ENCODE measurements at places on chromosomes 16 and 17.

GRCh38 chr17:70658317-70658716, 489.0 kb downstream of the KCNJ2 start:
- DNase-seq: no peak

DNA sequence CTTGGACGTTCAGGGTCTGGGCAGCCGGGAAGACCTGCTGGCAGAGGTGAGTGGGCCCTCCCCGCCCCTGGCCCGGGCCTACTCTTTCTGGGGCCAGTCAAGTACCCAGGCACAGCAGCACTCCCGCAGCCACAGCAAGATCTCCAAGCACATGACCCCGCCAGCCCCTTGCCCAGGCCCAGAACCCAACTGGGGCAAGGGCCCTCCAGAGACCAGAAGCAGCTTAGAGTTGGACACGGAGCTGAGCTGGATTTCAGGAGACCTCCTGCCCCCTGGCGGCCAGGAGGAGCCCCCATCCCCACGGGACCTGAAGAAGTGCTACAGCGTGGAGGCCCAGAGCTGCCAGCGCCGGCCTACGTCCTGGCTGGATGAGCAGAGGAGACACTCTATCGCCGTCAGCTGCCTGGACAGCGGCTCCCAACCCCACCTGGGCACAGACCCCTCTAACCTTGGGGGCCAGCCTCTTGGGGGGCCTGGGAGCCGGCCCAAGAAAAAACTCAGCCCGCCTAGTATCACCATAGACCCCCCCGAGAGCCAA, 8.6 kb upstream of the ABCC3 start:
- DNase-seq: peak; percentile 68

DNA sequence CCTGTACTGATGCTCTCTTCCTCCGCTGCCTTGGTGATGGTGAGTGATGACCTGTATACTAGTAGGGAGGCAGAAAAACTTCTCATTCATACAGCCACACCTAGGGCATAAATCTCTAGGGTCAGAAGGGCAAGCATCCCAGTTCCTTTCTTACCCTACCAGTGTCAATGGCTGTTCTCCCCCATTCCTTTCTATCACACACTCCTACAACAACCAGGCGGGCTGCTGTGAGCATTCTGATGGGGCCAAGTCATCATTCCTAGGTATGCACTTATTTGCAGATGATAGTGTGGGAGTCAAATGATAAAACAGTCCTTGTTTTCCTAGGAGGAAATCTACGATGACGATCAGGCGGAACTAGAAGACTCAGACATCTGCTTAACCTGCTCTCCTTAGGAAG, 14.0 kb upstream of the SLC6A4 start:
- DNase-seq: no peak

DNA sequence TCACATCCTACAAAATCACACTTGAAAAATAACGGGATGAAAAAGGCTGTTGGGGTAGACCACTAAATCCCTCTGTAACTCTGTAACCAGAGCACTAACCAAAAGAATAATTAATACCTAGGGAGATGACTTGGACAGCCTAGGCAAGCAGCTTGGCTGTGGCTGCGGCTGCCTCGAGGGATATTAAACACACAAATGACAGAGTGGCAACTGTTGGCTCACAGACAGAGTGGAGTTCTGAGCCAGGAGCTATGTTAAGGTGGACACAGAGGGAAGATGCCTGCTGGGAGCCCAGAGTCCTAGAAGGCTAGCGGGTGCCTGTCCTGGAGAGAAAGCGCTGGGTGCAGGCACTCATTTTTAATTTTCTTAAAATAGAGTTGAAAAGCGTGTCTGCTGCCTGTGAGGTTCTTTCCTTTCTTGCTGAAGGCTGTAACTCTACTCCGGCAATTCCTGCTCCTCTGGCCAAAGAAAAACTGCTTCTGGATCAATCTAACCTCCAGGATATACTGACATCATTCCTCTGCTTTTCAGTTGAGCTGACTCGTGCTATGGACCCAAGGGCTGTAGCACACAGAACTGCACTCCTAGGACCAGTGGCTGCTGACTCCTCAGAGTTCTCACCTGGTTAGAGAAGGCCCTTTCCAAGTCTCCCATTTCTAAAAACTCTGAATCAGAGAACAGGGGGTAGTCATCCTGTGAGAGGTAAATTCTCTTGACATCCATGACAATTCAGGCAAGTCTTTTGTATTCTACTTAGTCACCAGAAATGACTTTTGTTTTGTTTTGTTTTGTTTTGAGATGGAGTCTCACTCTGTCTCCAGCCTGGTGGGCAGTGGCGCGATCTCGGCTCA, 147.9 kb downstream of the STX8 start:
- DNase-seq: no peak

- no peak for DNase-seq
Measured at GRCh38 chr17:75252039-75252816, 9.2 kb downstream of the GGA3 start.

- no peak for DNase-seq
Measured at GRCh38 chr16:48194828-48195556, 39.2 kb upstream of the ABCC12 start.

DNA sequence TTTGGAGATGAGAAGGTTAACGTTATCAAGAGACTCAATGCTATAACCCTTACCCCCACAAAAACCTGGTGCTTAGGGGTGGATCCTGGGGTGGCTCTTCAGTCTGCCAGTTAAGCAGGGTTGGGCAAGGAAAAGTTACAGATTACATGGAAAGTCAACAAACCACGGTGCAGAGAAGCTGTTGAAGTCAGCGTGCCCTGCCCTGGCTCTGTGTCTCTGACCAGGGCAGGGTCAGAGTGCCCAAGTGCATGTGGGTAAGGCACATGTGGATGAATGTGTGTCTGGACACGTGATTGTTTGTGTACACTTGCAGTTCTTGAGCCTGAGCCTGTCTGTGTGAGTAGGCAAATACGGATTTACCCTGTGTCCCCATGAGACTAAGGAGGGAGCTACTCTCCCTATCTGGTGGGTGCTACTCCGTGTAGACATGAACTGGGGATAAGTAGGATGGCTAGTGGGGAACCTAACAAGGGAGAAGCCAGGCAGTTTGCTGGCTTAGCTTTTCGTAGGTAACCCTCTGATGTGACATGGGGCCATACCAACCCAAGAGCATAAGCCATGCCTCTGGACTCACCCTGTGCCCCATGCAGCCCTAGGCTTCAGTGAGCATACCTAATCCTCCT, 5.5 kb downstream of the IGFBP4 start:
- no peak for DNase-seq

DNA sequence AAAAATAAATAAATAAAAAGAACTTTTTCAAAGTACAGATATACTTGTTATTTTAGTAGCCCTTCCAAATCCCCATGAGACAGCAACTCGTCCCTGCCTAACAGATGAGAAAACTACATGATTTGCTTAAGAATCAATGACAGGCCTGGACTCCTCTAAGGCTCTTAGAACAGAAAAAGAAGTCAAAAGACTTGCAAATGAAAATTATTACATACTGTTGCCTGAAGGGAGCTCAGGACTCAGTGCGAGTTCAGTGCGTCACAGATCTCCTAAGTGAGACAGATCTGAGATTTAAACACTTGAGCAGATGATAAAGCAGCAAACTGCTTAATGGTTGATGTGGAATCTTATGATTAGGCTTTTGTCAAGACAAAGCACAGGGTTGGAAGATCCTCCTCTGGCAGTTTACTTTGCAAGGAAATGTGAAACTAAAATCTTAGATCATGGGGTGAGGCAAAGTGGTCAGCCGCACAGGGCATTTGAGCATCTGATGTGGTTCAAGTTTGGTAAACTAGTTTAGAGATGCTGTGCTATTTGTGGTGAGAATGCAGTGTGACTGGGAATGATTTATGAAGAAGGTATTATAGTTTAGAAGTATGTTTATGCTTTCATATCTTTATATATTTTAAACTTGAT, 138.1 kb downstream of the TRIM37 start:
- DNase-seq: no peak

DNA sequence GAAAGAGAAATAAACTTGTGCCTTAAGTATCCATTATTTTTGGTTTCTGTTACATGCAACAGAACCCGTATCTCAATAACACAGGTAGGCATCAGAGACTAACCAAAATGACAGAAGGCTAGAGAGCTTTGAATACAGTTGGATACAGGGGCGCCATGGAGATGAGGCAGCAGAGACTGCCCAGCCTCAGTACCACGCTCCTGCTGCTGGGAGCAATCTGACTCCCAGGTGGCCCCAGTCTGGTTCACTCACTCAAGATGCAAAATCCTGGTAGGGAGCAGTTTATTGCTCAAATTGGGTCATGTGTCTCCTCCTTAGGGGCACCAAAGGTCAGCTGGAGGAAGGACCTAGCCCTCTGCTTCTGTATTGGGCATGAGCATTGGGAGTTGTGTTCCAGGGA, 218.9 kb downstream of the USP22 start:
- no peak for DNase-seq

DNA sequence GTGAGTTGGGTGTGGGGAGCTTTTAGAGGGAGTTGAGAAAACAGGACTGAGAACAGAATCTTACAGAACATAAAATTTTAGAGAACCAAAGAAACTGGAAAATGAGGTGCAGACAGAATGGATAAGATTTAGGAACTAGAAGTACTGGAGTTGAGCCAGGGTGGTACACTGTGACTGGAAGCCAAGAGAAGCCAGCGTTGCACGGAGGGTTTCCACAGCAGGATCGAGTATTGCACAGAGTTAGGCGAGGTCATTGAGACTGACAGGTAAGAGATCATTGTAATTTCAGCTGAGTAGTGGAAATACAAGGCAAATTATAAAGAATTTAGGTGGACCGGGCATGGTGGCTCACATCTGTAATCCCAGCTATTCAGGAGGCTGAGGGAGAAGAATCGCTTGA, 6.6 kb downstream of the GSDMA start:
- DNase-seq: no peak

DNA sequence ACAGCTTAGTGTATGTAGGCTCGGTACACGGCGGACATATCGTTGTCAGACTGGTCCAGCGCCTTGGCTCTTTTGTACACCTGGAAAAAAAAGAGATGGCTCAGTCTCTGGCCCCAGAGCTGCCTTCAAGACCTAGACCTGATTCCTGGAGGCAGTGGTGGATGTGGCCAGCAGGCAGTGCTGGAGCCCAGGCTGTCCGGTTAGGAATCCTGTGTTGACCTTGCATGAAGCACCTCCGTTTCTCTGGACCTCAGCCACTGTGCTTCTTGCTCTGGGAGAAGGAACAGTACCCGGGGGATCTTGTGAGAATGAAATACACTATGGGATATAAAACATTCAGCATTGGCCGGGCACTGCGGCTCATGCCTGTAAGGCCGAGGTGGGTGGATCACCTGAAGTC, 2.8 kb upstream of the ROGDI start:
- no peak for DNase-seq

GRCh38 chr16:52453644-52454043, 93.3 kb downstream of the TOX3 start:
- DNase-seq: no peak

DNA sequence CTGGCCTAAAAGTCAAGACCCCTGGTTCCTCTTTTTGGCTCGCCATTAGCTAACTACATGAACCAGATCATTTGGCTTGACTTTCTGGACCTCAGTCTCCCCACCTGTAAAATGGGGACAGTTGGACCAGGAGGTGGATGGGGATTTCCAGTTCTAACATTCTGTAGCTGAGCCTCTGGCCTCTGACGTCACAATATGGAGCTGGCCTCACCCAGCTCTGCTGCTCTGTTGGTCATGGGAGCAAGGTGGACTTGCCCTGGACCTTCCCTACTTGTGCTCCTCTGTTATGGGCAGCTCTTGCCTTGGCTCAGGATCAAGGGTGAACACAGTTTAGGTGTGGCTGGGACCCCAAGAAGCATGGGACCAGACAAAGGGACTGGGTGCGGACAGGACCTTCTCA, 16.5 kb upstream of the KCNH6 start:
- DNase-seq: no peak

DNA sequence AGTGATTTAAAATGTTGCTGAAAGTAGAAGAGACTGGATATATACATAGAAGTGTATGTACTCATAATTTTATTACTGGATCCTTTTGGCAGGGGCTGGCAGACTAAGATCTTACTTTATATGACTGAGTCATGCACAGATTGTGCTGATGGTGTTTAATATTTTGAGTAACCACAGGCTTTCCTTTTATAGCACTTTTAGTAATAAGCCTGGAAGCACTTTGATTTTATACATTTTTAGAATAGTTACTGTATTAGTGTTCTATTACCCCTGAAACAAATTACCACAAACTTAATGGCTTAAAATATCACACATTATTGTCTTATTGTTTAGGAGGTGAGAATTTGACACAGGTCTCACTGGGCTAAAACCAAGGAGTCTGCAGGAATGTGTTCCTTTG, 113.4 kb upstream of the CDH8 start:
- DNase-seq: no peak

All from stimulated activated CD4-positive, alpha-beta T cell treated with anti-CD3 and anti-CD28 coated beads, Interleukin-4, amount 100 ng/mL, for 1 hour (primary cell).